Glomerular endothelial cell (primary cell): ENCODE measurements at places on chromosomes 6 and 20.

DNA sequence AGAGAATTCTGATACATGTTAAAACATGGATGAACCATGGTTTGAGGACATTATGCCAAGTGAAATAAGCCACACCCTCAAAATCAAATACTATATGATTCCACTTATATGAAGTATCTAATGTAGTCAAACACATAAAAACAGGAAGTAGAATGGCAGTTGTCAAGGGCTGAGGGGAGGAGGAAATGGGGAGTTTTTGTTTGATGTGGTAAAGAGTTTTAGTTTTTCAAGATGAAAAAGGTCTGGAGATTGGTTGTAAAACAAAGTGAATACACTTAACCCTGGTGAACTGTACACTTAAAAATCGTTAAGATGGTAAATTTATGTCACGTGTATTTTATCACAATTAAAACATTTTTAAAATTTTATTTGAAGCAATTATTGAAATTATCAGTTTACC lies 127.4 kb upstream of the GRIK2 start:
- DNase-seq, result no peak

DNA sequence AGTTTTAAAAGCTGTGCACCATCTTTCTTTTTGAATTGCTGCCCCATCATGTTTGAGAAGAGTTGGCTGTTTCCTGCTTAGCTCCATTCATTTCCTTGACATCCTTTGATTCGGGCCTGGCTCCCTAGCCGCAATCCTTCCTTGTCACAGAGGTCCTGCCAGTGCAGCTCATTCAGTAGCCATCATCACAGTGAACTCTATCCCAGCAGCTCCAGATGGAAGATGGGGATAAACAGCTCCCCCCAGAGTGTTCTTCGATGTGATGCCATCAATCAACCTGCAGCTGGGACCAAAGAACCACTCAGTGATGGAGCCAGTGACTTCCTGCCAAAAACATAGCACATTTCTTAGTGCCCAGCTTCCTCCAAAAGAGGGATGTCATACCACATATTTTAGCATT lies 158.8 kb downstream of the FRK start:
- DNase-seq, result no peak

GRCh38 chr6:25017932-25018567 lies 82.3 kb upstream of the RIPOR2 start:
- peak; percentile 51 for DNase-seq

- no peak for DNase-seq
Observed at GRCh38 chr6:106448000-106448426, 87.5 kb downstream of the CRYBG1 start.

GRCh38 chr20:31682927-31683326 lies 39.7 kb downstream of the BCL2L1 start:
- no peak for DNase-seq

- no peak for DNase-seq
Observed at GRCh38 chr6:20833881-20834515, 299.7 kb downstream of the CDKAL1 start.

- DNase-seq, result no peak
Observed at GRCh38 chr20:38311491-38311890, 7.5 kb downstream of the BPI start.

GRCh38 chr20:56575157-56575556 lies 42.1 kb downstream of the FAM209B start:
- no peak for DNase-seq

- no peak for DNase-seq
Observed at GRCh38 chr6:166348305-166348949, 6.1 kb upstream of the SFT2D1 start.

GRCh38 chr6:130529569-130530149 lies 163.8 kb downstream of the TMEM200A start:
- DNase-seq, result no peak

GRCh38 chr20:16580620-16581019 lies 7.4 kb upstream of the KIF16B start:
- no peak for DNase-seq

- no peak for DNase-seq
Observed at GRCh38 chr20:634148-634925, 18.7 kb downstream of the SRXN1 start.

DNA sequence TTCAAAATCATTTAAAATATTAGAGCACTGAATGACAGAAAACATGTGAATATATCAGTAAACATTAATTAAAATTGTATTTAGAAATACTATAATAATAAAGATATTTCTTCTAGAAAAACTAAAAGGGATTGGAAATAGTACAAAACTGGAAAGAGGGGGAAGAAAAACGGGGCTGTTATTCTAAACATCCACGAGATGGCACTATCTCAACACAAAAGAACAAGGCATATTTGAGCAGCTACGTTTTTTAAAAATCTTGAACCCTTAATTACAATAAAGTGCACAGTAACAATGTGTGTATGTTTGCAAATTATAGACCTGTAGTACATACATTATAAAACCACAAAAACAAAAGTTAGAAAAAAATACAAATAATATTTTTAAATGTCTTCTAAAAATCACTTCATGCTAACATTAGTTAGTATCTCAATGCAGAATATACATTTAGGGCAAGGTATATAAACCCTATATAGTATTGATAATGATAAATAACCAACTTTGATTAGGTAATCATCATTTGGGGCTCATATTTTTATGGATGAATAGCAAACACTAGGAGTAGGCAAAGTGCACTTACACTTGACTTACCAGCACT lies 42.5 kb upstream of the PNISR start:
- DNase-seq, result no peak
